Activated T-helper 2 cell treated with anti-CD3 and anti-CD28 coated beads, Interferon-gamma antibody, Interleukin-2, Interleukin-4, amounts not matched to agents 10 μg/mL and 5 μg/mL and 100 μg/mL, durations not matched to agents 14 hours and 24 hours and 36 hours (primary cell): ENCODE measurements at places on chromosomes 7 and 10. TPM values are rescaled to one million over a fixed set of nuclear protein-coding genes. Genes with fewer than 3 reads are reported as not detected.

GRCh38 chr7:7554649-7555575 is 11.8 kb upstream of the MIOS start:
- DNase-seq, result no peak
- no peaks in the 10 kb centered on the region for H3K4me1 ChIP-seq
- no peak overlapping the region for H3K4me3 ChIP-seq

DNA sequence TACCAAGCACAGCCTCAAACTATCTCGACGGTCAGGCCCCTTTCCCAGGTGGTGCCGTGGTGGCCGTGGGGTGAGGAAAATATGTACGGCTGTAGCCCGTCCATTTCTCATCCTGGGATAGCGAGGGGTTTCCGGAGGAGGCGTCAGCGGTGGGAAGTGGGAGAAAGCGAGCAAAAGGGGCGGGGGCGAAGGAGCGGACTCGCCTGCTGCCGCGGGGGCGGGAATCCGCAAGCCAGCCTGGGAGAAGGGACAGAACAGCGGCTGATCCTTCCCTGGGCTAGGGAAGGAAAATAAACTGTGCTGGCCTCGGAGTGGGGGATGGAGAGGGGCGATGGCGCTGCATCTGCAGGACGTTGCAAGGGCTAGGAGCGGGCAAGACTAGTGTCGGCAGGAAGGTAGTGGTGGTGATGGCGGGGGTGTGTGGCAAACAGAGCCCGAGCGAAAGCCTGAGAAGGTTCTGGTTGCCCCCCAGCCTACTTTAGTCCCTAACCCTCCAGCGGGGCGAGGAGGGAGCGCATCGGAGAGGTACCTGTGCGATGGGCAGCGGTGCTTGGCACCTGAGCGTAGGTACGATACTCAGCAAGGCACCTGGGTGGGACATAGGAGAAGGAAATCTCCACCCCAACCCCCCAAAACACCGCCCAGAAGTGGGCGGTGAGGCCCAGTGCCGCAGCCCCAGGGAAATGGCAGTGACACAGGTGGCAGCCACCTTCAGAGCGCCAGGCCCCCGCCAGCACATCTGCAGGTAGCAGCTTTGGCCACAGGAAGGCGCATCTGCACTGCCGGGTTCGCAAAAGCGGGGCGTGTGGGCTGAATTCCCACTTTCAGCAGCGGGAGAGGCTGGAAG is 49.9 kb upstream of the STEAP1B start:
- DNase-seq, result peak; percentile 27
- no peak overlapping the region for H3K27ac ChIP-seq
- no peaks in the 10 kb centered on the region for H3K36me3 ChIP-seq
- H3K4me1 ChIP-seq, result peaks cover 7% of the 10 kb centered on the region
- peak overlapping the region; percentile 47 for H3K4me3 ChIP-seq

Gene PTPN20
- total RNA-seq, result 2.5 and 4.4 TPM in 2 replicates

Gene IGF2BP3
- 16.6 and 18.2 TPM in 2 replicates for total RNA-seq

GRCh38 chr10:44874166-44874565 is 37.0 kb upstream of the TMEM72 start:
- no peak overlapping the region for H3K4me3 ChIP-seq
- H3K27ac ChIP-seq, result no peak overlapping the region
- DNase-seq, result no peak
- no peaks in the 10 kb centered on the region for H3K36me3 ChIP-seq

Gene HTR5A
- total RNA-seq, result not detected in 2 replicates

DNA sequence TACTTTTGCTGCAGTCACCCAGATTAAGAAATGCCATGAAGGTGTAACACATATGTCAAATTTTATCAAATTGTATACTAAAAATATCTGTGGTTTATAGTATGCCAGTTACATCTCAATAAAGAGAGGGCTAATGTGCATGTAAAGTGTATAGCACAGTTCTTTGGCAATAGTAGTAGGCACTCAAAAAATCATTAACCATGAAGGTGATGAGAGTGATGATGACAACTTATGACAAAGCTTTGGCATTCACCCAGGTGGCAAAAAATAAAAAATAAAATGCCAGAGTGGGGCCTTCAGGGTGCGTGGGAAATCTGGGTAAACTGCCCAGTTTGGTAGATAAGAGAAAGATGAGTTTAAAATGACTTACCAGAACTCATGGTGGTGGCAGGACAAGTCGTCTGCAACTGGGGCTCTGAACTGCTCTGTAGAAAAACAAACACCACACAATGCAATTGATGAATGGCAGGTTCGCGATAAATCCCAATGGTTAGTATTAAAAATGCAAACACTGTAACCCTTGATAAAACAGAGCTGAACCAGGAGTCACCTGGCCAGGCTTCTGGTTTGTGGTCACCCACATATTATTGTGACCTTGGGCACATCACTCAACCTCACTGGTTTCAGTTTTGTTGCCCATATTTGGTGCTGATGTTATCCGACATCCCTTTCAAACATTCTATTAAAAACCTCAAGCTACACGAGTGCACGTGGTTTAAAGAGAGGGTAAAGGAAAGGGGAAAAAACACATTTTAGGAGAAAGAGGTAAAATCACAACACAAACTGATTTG is 120.2 kb downstream of the SORBS1 start:
- no peaks in the 10 kb centered on the region for H3K36me3 ChIP-seq
- H3K27ac ChIP-seq, result no peak overlapping the region
- peaks cover 41% of the 10 kb centered on the region for H3K27me3 ChIP-seq

DNA sequence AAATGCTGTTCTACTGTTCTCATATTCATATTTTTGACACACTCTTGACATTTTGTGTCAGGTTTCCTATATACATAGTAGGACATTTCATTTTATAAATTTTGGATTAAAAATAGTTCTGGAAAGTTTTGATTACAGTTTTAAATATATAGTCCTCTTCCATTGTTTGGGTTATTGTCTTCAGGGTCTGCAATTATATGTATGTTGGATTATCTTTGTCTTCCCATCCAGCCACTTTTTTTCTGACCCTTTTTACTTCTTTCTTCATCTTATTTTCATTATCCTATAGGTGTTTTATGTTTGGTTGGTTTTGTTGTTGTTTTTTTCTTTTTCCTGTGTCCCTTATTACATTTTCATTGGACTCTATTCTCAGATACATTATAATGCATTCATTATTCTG is 71.1 kb upstream of the CCDC6 start:
- no peaks in the 10 kb centered on the region for H3K4me1 ChIP-seq
- H3K27me3 ChIP-seq, result no peaks in the 10 kb centered on the region
- DNase-seq, result no peak
- H3K36me3 ChIP-seq, result no peaks in the 10 kb centered on the region

GRCh38 chr10:10432296-10433035 is 585.2 kb upstream of the CELF2 start:
- H3K4me3 ChIP-seq, result no peak overlapping the region
- H3K4me1 ChIP-seq, result no peaks in the 10 kb centered on the region
- no peak overlapping the region for H3K27ac ChIP-seq
- H3K27me3 ChIP-seq, result peaks cover 10% of the 10 kb centered on the region

Gene TRIM50
- total RNA-seq, result not detected in 2 replicates

Gene FKBP6
- not detected in 2 replicates for total RNA-seq

GRCh38 chr10:89280508-89280907 is 21.3 kb upstream of the IFIT2 start:
- no peaks in the 10 kb centered on the region for H3K36me3 ChIP-seq
- DNase-seq, result no peak
- no peak overlapping the region for H3K4me3 ChIP-seq
- no peak overlapping the region for H3K27ac ChIP-seq

Gene CRTAC1
- total RNA-seq, result not detected in 2 replicates

Gene CPA2
- total RNA-seq, result 0.14 TPM in 1 of 2 replicates, not detected in the other

DNA sequence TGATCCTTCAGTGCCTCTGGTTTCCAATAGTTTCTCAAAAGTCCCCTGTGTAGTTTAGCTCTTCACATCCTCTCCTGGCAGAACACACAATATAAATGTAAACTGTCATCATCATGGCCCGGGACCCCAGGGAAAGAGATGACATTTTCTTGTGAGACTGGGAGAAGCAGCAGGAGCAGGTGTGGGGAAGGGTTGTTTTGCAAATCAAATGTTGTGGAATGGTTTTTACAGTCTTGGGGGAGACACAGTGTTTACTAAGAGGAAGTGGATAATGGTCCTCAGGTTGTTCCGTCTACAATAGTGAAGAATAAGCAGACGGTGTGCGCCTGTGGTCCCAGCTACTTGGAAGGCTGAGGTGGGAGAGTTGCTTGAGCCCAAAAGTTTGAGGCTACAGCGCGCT is 159.1 kb downstream of the SEC23IP start:
- H3K36me3 ChIP-seq, result no peaks in the 10 kb centered on the region
- no peaks in the 10 kb centered on the region for H3K4me1 ChIP-seq
- H3K27me3 ChIP-seq, result peaks cover 7% of the 10 kb centered on the region
- H3K27ac ChIP-seq, result no peak overlapping the region
- no peak overlapping the region for H3K4me3 ChIP-seq

GRCh38 chr10:64430690-64431323 is 909.6 kb downstream of the REEP3 start:
- no peak overlapping the region for H3K4me3 ChIP-seq
- no peaks in the 10 kb centered on the region for H3K36me3 ChIP-seq
- H3K27ac ChIP-seq, result no peak overlapping the region
- H3K4me1 ChIP-seq, result no peaks in the 10 kb centered on the region
- DNase-seq, result no peak
- H3K27me3 ChIP-seq, result no peaks in the 10 kb centered on the region
